Glutamatergic neuron (in vitro differentiated cells): ENCODE measurements at places on chromosomes 6 and 20. TPM values are rescaled to one million over a fixed set of nuclear protein-coding genes. Genes with fewer than 3 reads are reported as not detected.

HLA-F gene
- 1.9 TPM for total RNA-seq

C6orf15 gene
- total RNA-seq = not detected

SNAP91 gene
- total RNA-seq = 52.4 TPM

SYNDIG1 gene
- total RNA-seq = 10.4 TPM

BACH2 gene
- total RNA-seq = 96.4 TPM

VSX1 gene
- not detected for total RNA-seq

GRCh38 chr6:116221067-116221466, 32.8 kb downstream of the TSPYL4 start:
- peak overlapping the region; percentile 77 for H3K27ac ChIP-seq
- peaks cover 9% of the 10 kb centered on the region for H3K27me3 ChIP-seq
- DNase-seq = no peak
- H3K4me1 ChIP-seq = peaks cover 24% of the 10 kb centered on the region
- no peak overlapping the region for H3K4me3 ChIP-seq
- no peaks in the 10 kb centered on the region for H3K36me3 ChIP-seq

GRCh38 chr6:138507977-138508675, 8.8 kb upstream of the NHSL1 start:
- H3K27ac ChIP-seq = peak overlapping the region; percentile 56
- H3K36me3 ChIP-seq = no peaks in the 10 kb centered on the region
- peaks cover 56% of the 10 kb centered on the region for H3K4me1 ChIP-seq
- peaks cover 6% of the 10 kb centered on the region for H3K27me3 ChIP-seq

GRCh38 chr20:62636446-62636845, 5.9 kb upstream of the SLCO4A1 start:
- H3K27ac ChIP-seq = peak overlapping the region; percentile 66
- peaks cover 50% of the 10 kb centered on the region for H3K4me1 ChIP-seq
- DNase-seq = no peak
- H3K4me3 ChIP-seq = no peak overlapping the region
- peaks cover 18% of the 10 kb centered on the region for H3K27me3 ChIP-seq

- no peaks in the 10 kb centered on the region for H3K36me3 ChIP-seq
- H3K27me3 ChIP-seq = no peaks in the 10 kb centered on the region
- H3K4me3 ChIP-seq = no peak overlapping the region
- no peak for DNase-seq
- H3K4me1 ChIP-seq = peaks cover 3% of the 10 kb centered on the region
Observed at GRCh38 chr6:35181933-35182612, 31.7 kb upstream of the SCUBE3 start.

GRCh38 chr6:37655666-37656065, 42.0 kb downstream of the MDGA1 start:
- H3K27me3 ChIP-seq = peaks cover 4% of the 10 kb centered on the region
- H3K4me1 ChIP-seq = peaks cover 8% of the 10 kb centered on the region
- no peak overlapping the region for H3K27ac ChIP-seq
- peaks cover 19% of the 10 kb centered on the region for H3K36me3 ChIP-seq
- H3K4me3 ChIP-seq = no peak overlapping the region

- DNase-seq = no peak
- H3K4me1 ChIP-seq = peaks cover 51% of the 10 kb centered on the region
- H3K27me3 ChIP-seq = peaks cover 12% of the 10 kb centered on the region
- H3K36me3 ChIP-seq = no peaks in the 10 kb centered on the region
- H3K27ac ChIP-seq = peak overlapping the region; percentile 100
Observed at GRCh38 chr6:167676000-167676665, 150.6 kb upstream of the AFDN start.

DNA sequence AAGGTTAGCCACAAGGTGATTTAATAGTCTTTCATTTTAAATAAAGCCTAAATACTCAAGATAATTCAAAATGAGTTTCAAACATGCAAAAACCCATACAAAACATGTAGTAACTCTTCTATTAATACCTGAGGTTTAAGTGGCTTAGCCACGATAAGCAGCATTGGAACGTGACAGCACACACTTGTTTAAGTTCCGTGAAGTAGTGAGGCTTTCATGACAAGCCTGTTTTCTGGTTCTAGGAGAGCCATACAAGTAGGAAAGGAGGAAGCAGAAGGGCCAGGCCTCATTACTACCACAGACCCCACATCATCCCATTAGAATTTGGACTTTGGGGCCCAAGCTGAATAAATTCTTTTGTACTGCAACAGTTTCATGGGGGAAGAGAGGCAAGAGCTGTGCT, 54.3 kb upstream of the PRND start:
- DNase-seq = no peak
- peaks cover 3% of the 10 kb centered on the region for H3K27me3 ChIP-seq
- H3K36me3 ChIP-seq = peaks cover 5% of the 10 kb centered on the region

DNA sequence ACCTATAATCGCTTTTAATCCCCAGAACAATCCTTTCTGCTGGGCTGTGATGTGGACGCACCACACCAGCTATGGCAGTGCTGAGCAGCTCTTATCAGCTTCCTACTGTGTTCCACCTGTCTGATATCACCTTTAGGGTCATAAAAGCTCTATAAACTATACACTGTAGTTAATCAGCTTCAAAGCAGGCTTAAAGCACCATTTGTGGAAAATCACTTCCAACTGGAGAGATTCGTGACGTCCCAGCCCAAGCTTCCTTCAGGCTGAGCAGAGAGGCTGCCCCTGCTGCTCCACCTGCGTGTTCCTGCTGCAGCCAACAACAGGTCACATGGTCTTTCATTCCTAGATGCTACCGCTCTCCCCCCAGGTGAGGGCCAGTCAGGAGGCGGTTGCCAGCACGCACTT, 156.5 kb downstream of the SMOC2 start:
- no peak overlapping the region for H3K27ac ChIP-seq
- DNase-seq = no peak
- peaks cover 13% of the 10 kb centered on the region for H3K4me1 ChIP-seq
- peaks cover 9% of the 10 kb centered on the region for H3K27me3 ChIP-seq

- no peak for DNase-seq
- no peaks in the 10 kb centered on the region for H3K4me1 ChIP-seq
- H3K36me3 ChIP-seq = no peaks in the 10 kb centered on the region
- H3K27ac ChIP-seq = no peak overlapping the region
Observed at GRCh38 chr20:12762725-12763124, 246.0 kb upstream of the SPTLC3 start.

- H3K4me1 ChIP-seq = peaks cover 3% of the 10 kb centered on the region
- H3K27ac ChIP-seq = no peak overlapping the region
- peaks cover 6% of the 10 kb centered on the region for H3K36me3 ChIP-seq
- no peak overlapping the region for H3K4me3 ChIP-seq
- DNase-seq = no peak
- H3K27me3 ChIP-seq = peaks cover 3% of the 10 kb centered on the region
Observed at GRCh38 chr20:20259533-20259932, 108.4 kb upstream of the INSM1 start.

GRCh38 chr6:143205131-143205535, 144.4 kb downstream of the AIG1 start:
- no peaks in the 10 kb centered on the region for H3K4me1 ChIP-seq
- no peaks in the 10 kb centered on the region for H3K27me3 ChIP-seq
- peaks cover 8% of the 10 kb centered on the region for H3K36me3 ChIP-seq
- no peak for DNase-seq
- H3K27ac ChIP-seq = no peak overlapping the region

GRCh38 chr6:8731874-8732273, 296.5 kb upstream of the SLC35B3 start:
- no peaks in the 10 kb centered on the region for H3K36me3 ChIP-seq
- H3K4me1 ChIP-seq = no peaks in the 10 kb centered on the region
- no peak overlapping the region for H3K27ac ChIP-seq
- DNase-seq = no peak
- H3K4me3 ChIP-seq = no peak overlapping the region

DNA sequence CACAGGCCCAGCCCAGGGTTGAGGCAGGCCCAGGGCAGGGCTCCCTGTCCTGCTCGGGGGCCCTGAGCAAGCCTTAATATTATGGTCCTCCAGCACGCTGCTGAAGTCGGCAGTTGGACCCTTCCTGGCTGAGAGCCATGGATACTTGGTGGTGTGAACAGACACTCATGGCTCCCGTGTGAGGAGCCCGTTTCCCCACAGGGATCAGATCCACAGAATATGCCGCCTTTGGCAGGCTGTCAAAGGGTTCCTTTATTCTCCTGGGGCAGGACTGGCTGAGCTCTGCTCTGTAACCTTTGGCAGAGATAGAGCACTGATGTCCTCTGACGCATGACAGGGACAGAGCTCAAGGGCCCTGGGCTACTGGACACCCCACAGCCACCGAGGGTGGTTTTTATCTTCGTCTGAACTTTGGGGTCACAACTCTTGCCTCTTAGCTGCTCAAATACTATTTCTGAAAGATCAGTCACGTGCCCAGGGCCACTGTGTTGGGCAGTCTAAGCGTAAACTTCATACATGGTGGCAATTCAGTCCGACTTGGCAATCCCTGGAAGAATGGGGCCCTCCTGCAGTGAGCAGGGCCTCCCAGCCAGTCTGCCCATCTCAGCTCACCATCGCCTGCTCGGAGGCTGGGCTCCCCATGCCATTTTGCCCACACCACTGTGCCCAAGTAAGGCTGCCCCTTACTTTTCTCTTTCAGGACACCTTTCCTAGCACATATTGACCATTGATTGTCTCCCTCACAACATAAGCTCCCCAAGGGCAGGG, 49.1 kb downstream of the TTI1 start:
- H3K27me3 ChIP-seq = peaks cover 2% of the 10 kb centered on the region
- H3K4me3 ChIP-seq = no peak overlapping the region
- H3K4me1 ChIP-seq = peaks cover 49% of the 10 kb centered on the region
- DNase-seq = no peak
- H3K27ac ChIP-seq = no peak overlapping the region

GRCh38 chr20:10674684-10675449, 1.1 kb upstream of the JAG1 start:
- peaks cover 11% of the 10 kb centered on the region for H3K4me1 ChIP-seq
- H3K27ac ChIP-seq = no peak overlapping the region
- H3K27me3 ChIP-seq = peaks cover 2% of the 10 kb centered on the region
- H3K36me3 ChIP-seq = no peaks in the 10 kb centered on the region
- peak overlapping the region; percentile 80 for H3K4me3 ChIP-seq

GRCh38 chr6:91043751-91044150, 456.9 kb upstream of the MAP3K7 start:
- peaks cover 4% of the 10 kb centered on the region for H3K27me3 ChIP-seq
- H3K27ac ChIP-seq = no peak overlapping the region
- H3K4me3 ChIP-seq = no peak overlapping the region
- no peaks in the 10 kb centered on the region for H3K36me3 ChIP-seq
- H3K4me1 ChIP-seq = peaks cover 7% of the 10 kb centered on the region
- DNase-seq = no peak

- no peak overlapping the region for H3K27ac ChIP-seq
- DNase-seq = no peak
- peaks cover 26% of the 10 kb centered on the region for H3K27me3 ChIP-seq
- H3K4me1 ChIP-seq = peaks cover 23% of the 10 kb centered on the region
- H3K36me3 ChIP-seq = peaks cover 30% of the 10 kb centered on the region
Observed at GRCh38 chr6:169802790-169803189, 51.4 kb downstream of the ERMARD start.

DNA sequence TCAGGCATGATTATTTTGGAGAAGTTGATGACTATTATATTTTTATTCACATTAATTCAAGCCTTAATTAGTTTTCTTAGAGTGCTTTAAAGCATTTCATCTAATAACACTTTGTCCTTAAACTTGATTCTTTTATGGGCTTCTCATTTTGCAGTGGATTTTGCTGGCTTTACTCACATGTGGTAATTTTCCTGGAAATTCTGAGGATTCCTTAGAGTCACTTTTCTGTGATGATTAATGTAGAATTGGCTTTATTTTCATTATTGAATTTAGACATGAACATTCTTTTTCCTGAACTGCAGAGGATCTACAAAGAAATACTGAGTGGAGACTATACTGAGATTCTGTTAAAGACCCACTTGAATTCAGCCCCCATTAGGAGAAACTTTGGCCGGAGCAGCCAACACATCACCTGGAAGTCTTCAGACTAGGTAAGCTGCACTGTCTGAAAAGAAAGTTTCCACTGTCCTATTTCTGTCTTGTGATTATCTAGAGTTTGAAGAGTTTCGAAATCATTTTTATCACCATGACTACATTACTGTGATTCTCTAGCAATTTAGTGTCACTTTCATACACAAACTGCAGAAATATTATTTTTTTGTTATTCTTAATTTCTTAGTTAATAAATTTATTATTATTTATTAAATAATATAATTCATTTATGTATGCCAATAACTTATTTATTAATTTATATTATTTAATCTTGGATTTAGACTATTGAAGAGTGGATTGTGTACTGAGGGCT, 1.9 kb downstream of the RFPL4B start:
- H3K27me3 ChIP-seq = no peaks in the 10 kb centered on the region
- no peak for DNase-seq
- no peak overlapping the region for H3K27ac ChIP-seq

DNA sequence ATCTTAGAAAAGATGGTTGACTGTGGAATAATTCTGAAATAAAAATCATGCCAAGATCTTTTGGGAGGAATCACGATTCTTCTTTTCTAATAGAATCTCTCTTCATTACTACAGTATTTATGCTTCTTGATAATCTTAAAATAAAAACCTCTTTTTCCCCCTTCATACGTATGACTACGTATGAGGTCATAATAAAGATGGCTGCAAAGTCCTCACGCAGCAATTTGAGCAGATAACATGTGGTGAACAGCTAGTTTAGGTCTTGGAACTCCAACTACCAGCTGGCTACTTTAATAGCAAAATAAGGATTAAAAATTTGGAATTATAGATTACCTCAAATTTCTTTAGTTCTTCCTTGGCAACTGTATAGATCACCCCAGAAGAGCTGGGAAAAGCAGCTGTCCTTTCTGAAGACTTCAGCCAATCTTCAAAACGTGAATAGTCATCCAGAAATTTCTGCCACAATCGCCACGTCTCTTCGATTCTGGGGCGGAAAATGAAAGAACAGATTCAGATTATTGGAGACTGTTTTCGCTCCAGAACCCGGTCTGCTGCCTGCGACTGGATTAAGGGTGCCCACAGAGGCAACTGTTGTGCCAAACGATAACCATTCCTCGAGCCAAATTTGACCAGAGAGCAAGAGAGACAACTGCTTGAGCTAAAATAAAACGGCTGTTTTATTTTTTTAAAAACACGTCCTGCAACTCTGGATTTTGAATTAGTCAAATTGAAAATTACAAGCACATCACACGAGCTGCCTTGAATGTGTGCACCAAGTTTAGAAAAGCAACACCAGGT, 347.3 kb downstream of the ESR1 start:
- H3K27ac ChIP-seq = no peak overlapping the region
- H3K4me1 ChIP-seq = peaks cover 3% of the 10 kb centered on the region
- no peak for DNase-seq

DNA sequence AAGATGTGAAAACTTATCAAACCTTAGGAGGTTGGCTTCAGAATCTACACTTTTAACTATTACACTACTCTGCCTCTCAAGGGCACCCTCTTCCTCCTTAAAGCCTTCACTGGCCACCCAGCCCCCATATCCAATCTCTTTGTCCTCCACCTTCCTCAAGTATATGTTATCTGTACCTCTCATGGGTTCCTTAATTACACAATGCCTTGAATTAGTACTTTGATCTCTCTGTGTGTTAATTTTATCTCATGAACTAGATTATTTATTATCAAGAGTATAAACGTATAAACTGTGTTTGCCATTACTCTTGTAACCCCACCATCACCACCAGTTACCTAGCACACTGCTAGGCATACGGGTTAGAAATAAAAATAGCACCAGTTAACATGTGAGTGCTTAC, 83.3 kb downstream of the NCR2 start:
- no peak overlapping the region for H3K4me3 ChIP-seq
- DNase-seq = no peak
- H3K27ac ChIP-seq = peak overlapping the region; percentile 4
- peaks cover 21% of the 10 kb centered on the region for H3K27me3 ChIP-seq
- peaks cover 5% of the 10 kb centered on the region for H3K36me3 ChIP-seq
- H3K4me1 ChIP-seq = peaks cover 36% of the 10 kb centered on the region
